ENCODE measurements at places on chromosomes 4 and X.
A peak's percentile ranks its signal among the peaks of the same experiment; 100 is the strongest.

DNA sequence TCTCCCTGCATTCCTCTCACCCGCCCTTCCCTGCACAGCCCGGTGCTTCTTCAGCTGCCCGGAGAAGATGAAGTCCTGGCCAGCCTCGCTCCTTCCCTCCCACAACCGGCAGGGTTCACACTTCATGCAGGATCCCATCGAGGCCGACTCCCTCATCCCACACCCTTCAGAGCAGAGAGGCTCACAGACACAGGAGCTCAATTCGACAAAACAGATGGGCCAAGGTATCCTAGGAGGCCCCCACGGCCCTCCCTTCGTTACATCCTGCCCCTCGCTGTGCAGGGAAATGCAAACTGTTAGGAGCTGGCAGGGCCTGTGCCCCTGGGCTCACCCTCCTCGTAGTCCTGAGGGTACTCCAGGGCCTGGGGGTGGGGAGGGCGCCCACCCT, 238.1 kb downstream of the DHRSX start:
- peak; percentile 65 for DNase-seq
- H3K4me1 ChIP-seq, result no peaks in the 10 kb centered on the region
- H3K27ac ChIP-seq, result no peak overlapping the region

DNA sequence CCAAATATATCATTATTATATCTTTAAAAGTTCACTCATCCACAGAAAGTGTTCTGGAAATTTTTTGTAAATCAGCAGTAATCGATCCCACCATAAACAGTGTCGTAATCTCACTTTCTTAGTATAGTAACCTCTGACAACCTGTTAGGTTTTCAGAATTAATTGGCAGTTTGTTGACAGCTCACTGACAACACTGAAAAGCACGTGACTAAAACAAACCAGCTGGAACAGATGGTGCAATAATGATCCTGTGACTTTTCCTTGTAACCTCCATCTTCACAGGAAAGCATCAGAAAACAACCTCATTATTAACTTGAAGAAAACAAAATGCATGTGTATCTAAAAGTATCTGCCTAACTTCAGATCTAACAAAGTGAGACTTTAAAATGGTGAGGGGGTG, 48.5 kb downstream of the FSTL5 start:
- no peaks in the 10 kb centered on the region for H3K27me3 ChIP-seq
- no peaks in the 10 kb centered on the region for H3K36me3 ChIP-seq
- DNase-seq, result no peak
- H3K4me3 ChIP-seq, result no peak overlapping the region
- H3K27ac ChIP-seq, result no peak overlapping the region

GRCh38 chr4:25310066-25310802, 2.3 kb upstream of the ZCCHC4 start:
- H3K27ac ChIP-seq, result no peak overlapping the region
- H3K27me3 ChIP-seq, result no peaks in the 10 kb centered on the region
- no peak overlapping the region for H3K4me3 ChIP-seq
- no peaks in the 10 kb centered on the region for H3K4me1 ChIP-seq
- no peak for DNase-seq
- no peaks in the 10 kb centered on the region for H3K36me3 ChIP-seq

- no peaks in the 10 kb centered on the region for H3K36me3 ChIP-seq
- H3K27ac ChIP-seq, result no peak overlapping the region
- no peak for DNase-seq
- no peak overlapping the region for H3K4me3 ChIP-seq
- no peaks in the 10 kb centered on the region for H3K4me1 ChIP-seq
These were observed 35.8 kb upstream of the PRSS12 start for GRCh38 chr4:118388606-118389005.

GRCh38 chrX:97524340-97524739, 640.6 kb downstream of the RPA4 start:
- no peak overlapping the region for H3K4me3 ChIP-seq
- DNase-seq, result no peak
- no peaks in the 10 kb centered on the region for H3K4me1 ChIP-seq
- no peaks in the 10 kb centered on the region for H3K27me3 ChIP-seq

Data from mesendoderm (in vitro differentiated cells).